ENCODE measurements at places on chromosomes 12 and 14.

- DNase-seq = no peak
Measured at GRCh38 chr12:124132530-124132929, 159.5 kb downstream of the ZNF664 start.

GRCh38 chr12:68750506-68750905, 4.5 kb downstream of the SLC35E3 start:
- DNase-seq = no peak

DNA sequence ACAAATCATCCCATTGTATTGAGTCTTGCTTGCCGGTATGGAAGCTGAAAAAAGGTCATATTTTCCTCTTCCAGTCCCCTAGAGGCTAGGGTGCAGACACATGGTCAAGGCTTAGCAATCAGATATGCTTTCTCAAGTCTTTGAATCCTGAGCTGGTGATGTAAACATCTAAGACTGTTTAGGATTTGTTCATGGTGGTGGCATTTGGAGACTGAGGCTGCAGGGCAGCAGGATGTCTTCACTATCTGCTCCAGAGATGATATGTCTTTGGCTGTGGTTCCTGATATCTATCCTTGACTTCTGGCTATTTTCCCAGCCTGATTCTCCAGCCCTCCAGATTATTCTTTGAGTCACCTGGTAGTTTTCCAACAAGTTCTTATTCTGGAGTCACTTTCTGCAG, 50.5 kb upstream of the DACT1 start:
- DNase-seq = no peak

- no peak for DNase-seq
Measured at GRCh38 chr12:62834971-62835547, 99.9 kb downstream of the PPM1H start.

DNA sequence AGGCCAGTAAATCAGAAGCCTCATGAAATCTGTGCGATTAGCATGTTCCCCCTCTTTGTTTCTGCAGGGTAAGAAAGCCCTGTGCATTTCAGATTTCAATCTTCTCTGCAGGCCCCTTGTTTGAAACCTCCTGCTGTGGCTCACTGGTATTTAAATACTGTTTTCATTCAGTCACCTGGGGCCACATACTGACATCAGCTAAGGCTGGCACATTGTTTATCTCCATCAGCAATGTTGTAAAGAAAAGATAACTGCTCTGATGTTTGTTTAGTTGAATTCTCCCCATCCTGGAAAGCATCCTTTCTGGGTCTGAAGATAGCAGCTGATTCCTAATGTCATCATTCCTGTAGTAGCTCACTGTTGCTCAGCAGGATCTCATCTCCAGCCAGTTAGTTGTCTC, 554.9 kb downstream of the NRXN3 start:
- DNase-seq = no peak

DNA sequence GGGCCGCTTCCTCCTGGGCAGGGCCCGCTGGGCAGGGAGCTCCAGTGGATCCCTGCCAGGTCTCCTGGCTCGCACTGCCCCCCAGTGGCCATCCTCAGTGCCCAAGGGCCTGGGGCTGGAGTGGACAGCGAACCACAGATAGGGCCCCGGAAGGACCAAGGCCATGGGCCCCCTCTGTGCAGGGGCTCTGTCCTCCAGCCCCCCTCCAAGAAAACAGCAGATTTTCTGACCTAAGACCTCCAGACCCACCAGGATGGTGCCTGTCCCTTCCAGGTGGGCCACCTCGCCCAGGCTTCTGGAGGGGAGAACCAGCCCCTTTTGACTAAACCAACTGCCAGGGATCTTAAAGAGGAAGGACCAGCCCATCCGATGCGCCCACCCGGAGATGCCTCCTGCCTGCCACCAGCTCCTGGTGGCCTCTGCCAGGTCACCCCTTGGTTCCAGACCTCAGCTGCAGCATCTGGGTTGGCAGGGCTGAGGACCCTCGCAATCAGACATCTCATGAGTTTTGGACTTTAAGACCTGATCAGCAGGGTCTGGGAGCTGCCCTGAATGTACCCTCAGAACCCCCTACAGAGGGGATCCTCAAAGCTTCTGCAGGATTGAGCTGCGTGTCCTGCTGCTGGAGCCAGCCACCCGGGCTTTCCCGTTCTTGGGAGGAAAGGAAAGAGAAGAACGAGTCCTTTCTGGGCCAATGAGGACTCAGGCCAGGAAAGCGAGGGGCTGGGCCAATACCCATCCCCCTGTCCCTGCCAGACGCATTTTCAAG, 325.8 kb upstream of the DIO3 start:
- no peak for DNase-seq

DNA sequence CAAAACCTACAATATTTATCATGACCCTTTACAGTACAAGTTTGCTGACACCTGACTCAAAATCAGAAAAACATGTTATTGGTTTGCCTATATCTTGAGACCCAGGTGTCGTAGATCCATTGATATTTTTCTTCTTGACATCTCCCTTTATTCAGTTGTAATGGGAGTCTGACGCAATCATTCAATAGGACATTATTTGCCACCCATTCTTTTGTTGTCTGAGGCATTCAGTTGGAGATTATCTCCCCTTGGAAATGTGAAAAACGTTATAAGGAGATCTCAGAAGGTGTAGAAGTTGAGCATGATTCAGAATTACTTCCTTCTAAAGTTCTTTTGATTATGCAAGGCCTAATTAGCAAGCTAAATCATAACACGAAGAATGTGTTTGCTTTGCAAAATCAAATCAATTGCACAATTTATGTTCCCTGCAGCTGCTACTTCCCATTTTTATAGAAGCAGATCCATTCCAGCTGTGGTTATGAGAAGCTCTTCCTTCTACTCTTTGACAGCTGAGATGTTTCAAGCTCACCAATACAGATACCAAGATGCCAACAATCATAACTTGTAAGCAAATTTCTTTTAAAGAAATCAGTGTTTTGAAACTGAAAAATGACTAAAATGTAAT, 228.2 kb upstream of the SYT1 start:
- no peak for DNase-seq

- peak; percentile 21 for DNase-seq
Measured at GRCh38 chr14:20690848-20691640, 2.5 kb downstream of the ANG start.

- DNase-seq = no peak
Measured at GRCh38 chr14:104131968-104132732, 6.2 kb upstream of the KIF26A start.

DNA sequence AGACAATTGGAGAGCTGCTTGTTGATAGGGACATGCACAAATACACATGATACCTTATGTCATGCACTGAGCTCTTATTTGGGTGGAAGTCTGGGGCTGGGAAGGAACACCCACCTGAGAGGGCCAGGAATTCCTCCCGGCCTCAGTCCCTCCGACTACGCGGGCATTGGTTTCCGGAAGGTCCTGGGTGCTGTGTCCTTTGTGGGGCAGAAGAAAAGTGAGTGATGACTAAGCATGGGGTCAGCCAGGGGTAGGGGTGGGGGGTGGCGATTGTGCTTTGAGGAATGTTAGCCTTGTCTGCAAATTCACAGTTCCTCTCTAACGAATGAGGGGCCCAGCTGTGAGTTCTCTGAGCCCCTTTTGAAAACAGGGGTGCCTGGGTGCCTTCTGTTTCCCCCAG, 798 bp downstream of the CELA1 start:
- DNase-seq = no peak

DNA sequence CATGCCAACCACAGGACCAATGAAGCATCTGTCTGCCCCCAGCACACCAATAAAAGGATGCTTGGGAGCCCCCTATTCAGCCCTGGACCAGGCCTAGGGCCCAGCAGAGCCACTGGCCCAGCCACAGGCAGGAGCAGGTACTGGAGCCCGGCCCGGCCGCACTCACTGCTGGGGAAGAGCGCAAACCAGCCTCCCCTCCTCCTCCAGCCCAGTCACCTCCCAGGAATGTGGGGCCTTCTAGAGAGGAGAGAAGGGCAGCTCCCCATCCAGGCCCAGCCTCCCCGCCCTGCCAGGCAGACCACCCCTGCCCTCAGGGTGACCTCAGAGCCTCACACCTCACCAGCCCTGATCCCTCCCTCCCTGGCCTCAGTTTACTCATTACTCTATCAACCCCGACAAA, 56.2 kb downstream of the CCNK start:
- DNase-seq = no peak

- DNase-seq = no peak
Measured at GRCh38 chr14:74974364-74975058, 19.1 kb upstream of the PGF start.

DNA sequence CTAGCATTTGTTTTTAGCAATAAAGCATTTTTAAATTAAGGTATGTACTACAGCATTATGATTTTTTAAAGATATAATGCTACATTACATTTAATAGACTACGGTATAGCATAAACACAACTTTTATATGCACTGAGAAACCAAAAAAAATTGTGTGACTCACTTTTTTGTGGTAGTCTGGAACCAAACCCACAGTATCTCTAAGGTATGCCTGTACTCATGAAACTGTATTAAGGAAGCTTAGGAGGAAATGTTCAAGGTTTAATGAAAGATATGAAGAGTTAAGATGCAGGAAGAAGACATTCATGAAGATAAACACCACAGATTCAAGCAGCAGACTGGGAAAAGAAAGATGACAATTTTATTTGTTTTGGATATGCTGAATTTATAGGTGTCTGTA, 51.7 kb downstream of the PPP1R12A start:
- no peak for DNase-seq

DNA sequence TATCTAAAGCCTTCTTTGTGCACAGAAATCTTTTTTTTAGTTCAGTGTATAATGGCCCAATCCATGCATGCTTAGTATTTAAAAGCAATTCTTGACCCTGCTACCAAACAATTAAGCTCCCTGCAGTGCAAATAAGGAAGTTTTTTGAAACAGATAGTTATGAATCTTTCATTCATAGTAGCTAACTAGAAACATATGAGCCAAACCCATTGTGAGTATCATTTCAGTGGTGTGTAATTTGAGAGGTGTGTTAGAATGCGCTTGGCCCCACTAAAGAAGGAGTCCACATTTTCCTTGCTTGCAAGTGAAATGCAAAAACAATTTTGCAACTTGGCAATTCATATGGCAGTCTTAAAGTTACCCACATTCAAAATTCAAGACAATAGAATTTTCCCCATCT, 14.4 kb downstream of the EPS8 start:
- DNase-seq = no peak

GRCh38 chr12:124995200-124995961, 1.9 kb downstream of the BRI3BP start:
- no peak for DNase-seq

DNA sequence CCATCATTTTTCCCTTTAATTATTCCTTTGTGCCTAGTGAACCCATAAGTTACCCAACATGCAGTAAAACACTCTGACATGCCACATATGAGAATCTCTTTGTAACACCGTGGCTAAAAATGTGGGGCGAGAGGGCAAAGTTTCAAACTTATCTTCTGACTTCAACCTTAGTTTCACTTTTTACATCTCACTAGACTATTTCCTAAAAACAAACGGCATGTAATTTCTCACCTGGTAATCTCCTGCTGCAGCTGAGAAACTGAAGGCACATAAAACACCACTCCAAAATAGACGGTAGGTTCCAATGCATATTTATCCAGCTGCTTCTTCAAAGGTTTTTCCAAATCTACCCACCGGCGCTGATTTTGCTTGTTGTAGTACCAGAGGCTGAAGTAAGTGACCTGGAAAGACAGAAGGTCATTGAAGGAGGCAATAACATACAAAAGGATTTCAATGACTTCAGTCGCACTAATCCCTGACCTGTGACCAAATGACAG, 37.9 kb downstream of the PTPN21 start:
- DNase-seq = no peak

Measured in activated naive CD4-positive, alpha-beta T cell treated with Interleukin-2 at 50 U/mL for 16 hours (primary cell).